ENCODE measurements at places on chromosomes 5 and 9.

DNA sequence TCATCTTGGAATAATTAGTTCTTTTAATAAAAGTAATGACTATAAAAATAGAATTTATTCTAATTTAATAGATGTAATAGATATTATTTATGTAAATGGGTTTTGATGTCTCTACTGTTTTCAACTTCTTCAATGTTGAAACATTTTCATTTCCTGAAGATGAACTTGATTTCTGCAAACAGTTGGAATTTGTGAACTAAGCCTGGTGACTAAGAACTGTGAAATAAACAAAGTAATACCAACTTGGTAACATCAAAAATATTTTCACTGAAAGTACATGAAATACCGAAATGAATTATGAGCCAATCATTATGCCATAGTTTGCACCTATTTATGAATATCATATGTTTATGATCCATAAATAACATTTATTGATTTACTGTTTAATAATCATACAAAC, 143.8 kb upstream of the FGF10 start:
- DNase-seq, result no peak

- no peak for DNase-seq
Measured at GRCh38 chr9:40925149-40925548, 203.3 kb downstream of the FOXD4L6 start.

- no peak for DNase-seq
Measured at GRCh38 chr9:101970609-101971008, 232.2 kb upstream of the GRIN3A start.

DNA sequence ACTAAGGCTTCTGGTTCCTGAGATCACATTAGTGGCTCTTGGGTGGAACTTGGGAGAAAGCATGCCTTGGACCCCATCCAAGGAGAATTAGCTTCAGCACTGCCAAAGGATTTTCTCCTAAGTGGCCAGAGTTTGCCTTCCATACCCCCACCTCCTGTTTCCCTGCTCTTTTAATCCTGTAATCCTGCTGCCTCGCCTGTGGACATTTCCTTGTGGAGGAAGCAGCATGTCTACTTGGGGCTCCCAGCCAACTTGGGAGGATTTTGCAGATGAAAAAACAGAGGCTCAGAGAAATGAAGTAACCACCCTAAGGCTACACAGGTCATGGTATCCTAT, 1.6 kb downstream of the ARSI start:
- DNase-seq, result no peak

GRCh38 chr9:133807037-133807436, 68.9 kb upstream of the SARDH start:
- DNase-seq, result no peak

DNA sequence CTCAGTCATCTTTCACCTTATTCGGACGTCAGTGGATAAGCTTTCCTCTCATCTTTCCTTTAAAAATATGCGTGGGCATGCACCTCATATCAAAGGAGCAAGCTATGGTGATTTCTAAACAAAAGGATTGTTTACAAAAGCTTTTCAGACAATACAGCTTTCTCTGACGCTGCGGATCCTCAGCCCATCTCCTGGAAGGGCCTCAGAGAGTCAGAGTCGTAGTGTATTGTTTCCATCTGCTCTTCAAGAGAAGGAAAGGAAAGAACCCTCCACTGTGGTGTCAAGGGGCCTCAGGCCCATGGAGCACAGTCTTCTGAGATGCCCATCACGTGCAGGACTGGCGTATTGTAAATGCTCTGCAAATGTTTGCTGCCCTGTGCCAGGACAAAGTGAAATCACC, 163.4 kb upstream of the MAP1B start:
- DNase-seq, result no peak

- no peak for DNase-seq
Measured at GRCh38 chr5:8879248-8879647, 666.6 kb downstream of the SEMA5A start.

DNA sequence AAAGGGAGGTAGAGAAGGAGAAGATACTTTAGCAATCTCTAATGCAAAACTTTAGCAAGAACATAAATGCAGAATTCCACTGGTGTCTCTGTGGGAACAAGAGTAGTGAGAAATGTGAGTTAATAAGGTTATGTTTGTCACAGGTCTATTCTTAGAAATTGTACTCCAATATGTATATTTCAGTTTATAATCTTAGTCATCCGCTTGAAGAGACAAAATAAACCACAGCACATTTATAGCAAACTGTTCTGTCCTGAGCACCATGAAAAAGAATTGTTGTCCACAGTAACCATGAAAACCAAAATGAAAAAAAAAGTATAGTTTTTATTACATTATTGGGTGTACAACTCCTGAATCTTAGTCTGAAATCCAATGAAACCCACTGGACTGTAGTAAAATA, 93.6 kb upstream of the TSLP start:
- DNase-seq, result no peak

DNA sequence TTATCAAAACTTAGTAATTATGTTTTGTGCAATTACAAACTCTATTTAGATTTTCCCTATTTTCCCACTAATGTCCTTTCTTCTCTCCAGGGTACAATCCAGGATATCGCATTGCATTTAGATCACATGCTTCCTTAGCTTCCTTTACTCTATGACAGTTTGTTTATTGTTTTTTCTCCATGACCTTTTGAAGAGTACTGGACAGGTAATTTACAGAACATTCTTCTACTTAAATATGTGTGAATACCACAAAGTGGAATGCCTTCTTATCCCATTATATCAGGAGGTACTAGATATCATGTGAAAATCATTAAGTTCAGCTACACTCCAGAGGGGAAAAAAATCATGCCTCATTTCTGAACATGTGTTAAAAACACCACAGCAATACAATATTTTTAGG, 776.6 kb upstream of the CDH9 start:
- DNase-seq, result no peak

All from activated naive CD8-positive, alpha-beta T cell treated with anti-CD3 and anti-CD28 coated beads, Interleukin-2, amount 50 U/mL, for 24 hours (primary cell).